ENCODE measurements at places on chromosomes 13 and 19.

- peak; percentile 80 for DNase-seq
These were observed 10.3 kb upstream of the BBC3 start for GRCh38 chr19:47240996-47241918.

GRCh38 chr13:68368922-68369321 is 1138.8 kb upstream of the PCDH9 start:
- DNase-seq: no peak

- no peak for DNase-seq
These were observed 4.7 kb downstream of the CRLF1 start for GRCh38 chr19:18601875-18602274.

DNA sequence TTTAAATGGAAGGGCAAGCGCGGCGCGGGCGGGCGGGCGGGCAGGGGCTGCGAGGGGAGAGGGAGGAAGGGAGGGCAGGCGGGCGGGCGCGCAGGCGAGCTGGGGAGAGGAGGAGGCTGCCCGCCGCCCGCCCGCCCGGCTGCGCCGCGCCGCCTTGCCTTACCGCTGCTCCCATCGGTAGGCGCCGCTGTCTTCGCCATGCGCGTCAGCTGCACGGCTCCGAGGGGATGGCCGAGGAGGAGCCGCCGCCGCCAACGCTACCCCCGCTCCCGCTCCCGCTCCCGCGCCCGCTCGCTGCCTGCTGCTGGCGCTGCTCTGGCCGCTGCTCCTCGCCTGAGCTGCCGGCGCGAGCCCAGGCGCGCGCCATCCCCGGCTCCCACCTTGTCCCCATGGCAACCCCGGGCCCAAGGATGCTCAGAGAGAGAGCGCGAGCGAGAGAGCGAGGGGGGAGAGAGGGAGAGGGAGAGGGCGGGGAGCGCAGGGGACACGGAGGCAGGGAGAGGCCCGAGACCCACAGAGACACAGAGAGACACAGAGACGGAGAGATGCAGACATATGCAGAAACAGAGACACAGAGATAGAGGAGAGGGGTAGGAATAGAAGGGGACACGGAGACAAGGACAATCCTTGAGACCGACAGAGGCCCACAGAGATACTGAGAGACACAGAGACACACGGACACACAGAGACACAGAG is 40.3 kb downstream of the DEDD2 start:
- DNase-seq: peak; percentile 66

GRCh38 chr13:50675651-50676050 is 167.8 kb downstream of the DLEU7 start:
- DNase-seq: no peak

DNA sequence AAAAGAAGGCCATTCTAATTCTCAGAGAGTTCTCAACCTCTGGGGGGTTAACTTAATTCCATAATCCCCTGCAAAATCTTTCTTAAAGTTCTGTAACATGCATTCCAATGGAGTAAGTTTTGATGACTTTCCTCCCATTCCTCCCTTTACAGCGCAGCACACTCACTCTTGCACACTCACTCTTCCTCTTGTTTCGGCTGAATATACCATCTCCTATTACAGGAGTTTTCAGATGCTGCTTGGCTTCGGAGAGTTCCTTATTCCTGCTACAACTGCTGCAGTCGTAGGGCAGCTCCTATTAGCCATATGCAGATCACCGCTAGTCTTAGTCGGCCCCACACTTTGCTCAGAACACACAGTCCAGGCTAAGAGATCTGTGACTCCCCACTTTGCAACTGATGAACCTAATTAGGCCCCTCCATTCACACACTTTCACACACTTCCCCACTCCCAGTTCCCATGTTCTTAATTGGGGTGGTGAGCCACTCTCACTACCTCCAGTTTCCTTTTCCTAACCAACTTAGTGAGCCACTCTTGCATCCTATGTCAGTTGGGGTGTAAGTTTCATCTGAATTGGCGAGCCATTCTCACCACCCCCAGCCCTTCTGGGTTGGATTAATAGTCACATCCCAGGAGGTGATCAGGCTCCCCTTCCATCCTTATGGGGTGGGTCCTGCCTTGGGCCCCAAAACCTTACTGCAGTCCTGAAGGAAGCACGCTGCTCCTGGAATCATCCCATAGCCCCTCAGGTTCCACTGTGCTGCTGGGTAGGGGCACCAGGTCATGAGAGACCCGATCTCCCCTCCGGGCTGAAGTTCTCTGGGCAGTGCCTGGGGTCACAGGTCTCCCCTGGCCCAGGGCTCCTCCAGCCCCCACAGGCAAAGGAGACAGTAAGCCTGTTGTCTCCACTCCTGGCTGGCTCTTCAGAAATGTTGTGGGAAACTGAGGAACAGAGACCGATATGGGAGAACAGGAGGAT is 53.9 kb downstream of the OR10H4 start:
- no peak for DNase-seq

DNA sequence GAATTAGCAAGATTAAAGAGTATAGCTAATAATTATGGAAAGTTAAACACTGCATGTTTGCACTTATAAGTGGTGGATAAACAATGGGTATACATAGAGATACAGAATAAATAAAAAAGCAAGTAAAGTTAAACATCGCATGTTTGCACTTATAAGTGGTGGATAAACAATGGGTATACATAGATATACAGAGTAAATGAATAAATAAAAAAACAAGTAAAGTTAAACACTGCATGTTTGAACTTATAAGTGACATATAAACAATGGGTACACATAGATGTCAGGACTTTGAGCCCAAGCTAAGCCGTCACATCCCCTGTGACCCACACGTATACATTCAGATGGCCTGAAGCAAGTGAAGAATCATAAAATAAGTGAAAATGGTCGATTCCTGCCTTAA is 1533.3 kb upstream of the SPRY2 start:
- DNase-seq: no peak

GRCh38 chr13:40028446-40028845 is 373.0 kb downstream of the COG6 start:
- no peak for DNase-seq

- no peak for DNase-seq
These were observed 8.9 kb upstream of the VN1R1 start for GRCh38 chr19:57465680-57466381.

GRCh38 chr13:69331245-69331644 is 776.4 kb upstream of the ATXN8OS start:
- no peak for DNase-seq

DNA sequence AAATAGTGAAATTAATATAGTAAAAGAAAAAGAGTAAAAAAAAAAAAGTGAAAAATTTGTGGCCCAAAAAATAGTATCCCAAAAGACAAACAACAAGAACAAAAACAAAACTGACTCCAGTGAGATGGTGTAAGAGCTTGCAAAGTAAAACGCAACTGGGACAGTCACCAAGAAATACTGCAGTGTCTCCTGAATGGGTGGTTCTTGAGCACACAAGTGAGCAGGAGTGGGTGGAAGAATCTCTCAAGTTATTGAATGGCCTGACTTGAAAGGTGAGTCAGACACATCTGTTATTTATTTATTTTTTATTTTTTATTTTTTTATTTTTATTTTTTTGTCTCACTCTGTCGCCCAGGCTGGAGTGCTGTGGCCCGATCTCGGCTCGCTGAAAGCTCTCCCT is 1.9 kb downstream of the ZNF493 start:
- DNase-seq: no peak

GRCh38 chr19:57587529-57587928 is 3.6 kb downstream of the ZIK1 start:
- DNase-seq: no peak

DNA sequence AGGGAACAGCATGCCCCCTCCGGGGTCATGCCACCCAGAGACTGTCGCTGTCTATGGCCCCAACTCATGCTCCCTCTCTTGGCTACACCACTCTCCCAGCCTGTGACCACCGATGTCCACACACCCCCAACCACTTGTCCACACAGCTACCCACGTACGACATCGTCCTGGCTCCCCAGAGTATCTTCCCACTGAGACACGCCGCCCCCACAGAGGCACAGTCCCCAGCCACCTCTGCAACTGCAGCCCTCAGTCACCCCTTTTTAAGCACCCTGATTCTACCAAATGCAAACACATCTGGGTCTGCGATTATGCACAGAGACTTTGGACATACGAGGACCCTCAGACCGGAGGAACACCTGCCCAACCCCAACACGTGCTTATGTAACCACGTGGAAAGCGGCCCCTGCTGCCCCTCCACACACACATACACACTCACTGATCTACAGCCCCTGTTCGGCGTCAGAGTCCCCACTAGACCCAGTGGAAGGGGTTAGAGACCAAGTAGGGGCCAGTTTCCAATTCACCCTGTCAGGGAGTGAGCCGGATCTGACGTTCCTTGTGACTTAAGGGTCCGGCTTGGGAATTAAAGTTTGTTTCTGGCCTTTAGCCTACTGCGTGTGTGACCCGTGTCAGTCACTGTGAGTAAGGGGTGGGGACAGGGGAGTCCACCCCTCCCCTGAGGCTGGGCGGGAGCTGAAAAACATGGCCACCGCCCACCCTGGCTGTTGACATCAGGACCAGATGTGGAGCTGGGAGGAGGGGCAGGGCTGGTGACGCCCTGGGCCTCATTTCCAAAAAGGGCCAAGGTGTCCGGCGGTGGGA is 11.9 kb upstream of the AXL start:
- no peak for DNase-seq

GRCh38 chr13:93450761-93451160 is 224.2 kb downstream of the GPC6 start:
- no peak for DNase-seq

DNA sequence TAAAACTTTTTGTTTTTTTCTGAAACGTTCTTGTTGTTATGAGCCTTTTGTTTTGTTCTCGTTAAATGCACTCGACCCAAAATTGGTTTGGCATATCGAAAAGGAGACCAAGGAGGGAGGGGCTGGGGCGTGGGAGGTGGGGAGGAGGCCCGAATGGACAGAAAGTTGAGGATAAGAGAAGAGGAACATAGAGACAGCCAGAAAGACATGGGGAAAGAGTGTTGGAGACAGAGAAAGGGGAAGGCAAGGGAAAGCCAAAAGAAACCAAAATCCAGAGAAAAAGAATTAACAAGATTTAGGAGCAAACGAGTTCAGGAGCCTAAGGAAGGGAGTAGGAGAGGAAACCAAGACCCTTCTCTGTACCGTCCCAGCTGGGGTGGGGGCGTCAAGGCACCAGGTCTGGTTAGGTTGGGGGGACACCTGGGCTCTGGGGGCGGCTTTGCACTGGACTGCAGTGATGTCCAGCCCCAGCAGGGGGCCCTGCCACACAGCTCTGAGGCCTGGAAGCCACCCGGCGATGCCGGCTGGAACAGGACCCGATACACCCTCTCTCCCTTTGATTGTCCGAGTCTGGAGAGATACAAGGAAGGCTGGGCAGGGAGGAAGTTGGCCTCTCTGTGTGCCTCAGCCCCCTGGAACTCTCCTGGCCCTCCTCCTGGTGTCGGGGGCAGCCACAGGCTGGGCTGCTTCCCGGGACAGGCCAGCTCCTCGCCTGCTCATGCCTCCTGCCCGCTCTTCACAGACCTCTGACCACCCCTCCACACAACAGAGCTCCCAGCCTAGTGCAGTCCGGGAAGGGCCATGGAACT is 11.6 kb upstream of the ASF1B start:
- peak; percentile 1 for DNase-seq

DNA sequence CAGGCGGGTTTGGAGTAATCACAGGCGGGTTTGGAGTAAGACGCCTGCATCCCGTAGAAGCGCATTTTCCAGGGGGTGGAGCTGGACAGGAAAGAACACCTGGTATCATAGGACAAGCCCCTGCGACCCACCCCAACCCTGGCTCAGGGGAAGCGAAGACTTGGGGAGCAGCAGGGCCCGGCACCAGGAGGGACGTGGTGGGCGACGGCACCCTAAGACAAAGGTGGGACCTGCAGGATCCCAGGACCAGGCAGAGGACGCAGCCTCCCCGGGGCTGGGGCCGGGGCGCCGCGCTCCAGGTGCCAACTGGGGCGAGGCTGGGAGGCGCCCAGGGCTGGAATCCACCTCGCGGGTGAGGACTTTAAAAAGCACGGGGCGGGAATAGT is 520 bp downstream of the ZNF600 start:
- no peak for DNase-seq

DNA sequence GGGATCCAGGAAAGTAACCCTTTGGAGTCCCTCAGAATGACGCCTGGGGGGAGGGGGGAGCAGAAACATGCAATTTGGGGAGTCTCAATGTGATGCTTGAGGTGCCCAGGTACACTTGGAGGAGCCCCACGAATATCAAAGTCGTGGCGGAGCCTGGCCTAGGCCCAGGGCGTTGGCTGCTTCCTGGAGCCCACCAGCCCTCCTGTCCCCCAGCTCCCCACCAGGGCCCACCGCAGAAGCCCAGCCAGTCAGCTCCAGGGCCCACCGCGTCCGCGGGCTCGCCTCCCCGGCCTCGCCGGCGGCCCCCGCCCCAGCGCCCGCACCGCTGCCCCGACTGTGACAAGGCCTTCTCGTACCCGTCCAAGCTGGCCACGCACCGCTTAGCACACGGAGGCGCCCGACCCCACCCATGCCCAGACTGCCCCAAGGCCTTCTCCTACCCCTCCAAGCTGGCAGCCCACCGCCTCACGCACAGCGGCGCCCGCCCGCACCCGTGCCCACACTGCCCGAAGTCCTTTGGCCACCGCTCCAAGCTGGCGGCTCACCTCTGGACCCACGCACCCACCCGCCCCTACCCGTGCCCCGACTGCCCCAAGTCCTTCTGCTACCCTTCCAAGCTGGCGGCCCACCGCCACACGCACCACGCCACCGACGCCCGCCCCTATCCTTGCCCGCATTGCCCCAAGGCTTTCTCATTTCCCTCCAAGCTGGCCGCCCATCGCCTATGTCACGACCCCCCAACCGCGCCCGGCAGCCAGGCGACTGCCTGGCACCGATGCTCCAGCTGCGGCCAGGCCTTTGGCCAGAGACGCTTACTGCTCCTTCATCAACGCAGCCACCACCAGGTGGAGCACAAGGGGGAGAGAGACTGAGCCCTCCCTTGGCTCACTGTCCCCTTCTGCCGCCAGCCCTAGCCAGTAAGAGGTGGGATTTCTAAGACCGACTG is 2.1 kb downstream of the ZNF575 start:
- no peak for DNase-seq

- no peak for DNase-seq
These were observed 742.2 kb upstream of the SLITRK6 start for GRCh38 chr13:86541461-86541860.

DNA sequence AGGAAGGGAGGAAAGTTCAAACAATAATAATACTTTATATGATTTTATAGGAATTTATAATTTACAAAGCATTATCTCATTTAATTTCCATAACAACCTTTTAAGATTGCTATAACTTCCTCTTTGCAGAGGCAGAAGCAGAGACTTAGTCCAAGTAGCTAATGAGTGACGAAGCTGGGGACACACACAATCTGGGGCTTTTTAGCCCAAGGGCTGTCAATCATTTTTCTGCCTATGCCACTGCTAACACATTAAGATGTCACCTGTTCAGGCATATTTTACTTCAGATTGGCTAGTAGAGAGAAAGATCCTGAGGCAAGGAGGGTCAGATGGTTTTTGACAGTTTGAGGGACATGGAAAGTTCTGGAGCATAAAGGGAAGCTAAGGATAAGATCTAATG is 12.6 kb downstream of the SCEL start:
- no peak for DNase-seq
